A549 treated with Mapracorat at 1 μM for 4 hours (cell line): ENCODE measurements at places on chromosomes 6 and 20. TPM values are rescaled to one million over a fixed set of nuclear protein-coding genes. Genes with fewer than 3 reads are reported as not detected.

HLA-DMA gene
- total RNA-seq, result 2.4 to 3.3 TPM (median 2.6 TPM) in 5 replicates

NRSN1 gene
- total RNA-seq, result not detected in 5 replicates

ADGRF4 gene
- total RNA-seq, result 11.9 to 15.7 TPM (median 13.3 TPM) in 5 replicates

OR2H2 gene
- not detected in 5 replicates for total RNA-seq

CRISP2 gene
- not detected in 5 replicates for total RNA-seq

UTRN gene
- 6.5 to 10.8 TPM (median 6.9 TPM) in 5 replicates for total RNA-seq

GTF2H4 gene
- 18.1 to 21.8 TPM (median 20.4 TPM) in 5 replicates for total RNA-seq

HLA-DPB1 gene
- total RNA-seq, result not detected in 5 replicates

TSPO2 gene
- total RNA-seq, result not detected in 5 replicates

LPA gene
- 0.02 to 0.17 TPM (median 0.06 TPM) in 4 of 5 replicates, not detected in the other for total RNA-seq

RAB23 gene
- total RNA-seq, result 7.1 to 8.5 TPM (median 7.9 TPM) in 5 replicates
